ENCODE measurements at places on chromosomes 1 and 21.

DNA sequence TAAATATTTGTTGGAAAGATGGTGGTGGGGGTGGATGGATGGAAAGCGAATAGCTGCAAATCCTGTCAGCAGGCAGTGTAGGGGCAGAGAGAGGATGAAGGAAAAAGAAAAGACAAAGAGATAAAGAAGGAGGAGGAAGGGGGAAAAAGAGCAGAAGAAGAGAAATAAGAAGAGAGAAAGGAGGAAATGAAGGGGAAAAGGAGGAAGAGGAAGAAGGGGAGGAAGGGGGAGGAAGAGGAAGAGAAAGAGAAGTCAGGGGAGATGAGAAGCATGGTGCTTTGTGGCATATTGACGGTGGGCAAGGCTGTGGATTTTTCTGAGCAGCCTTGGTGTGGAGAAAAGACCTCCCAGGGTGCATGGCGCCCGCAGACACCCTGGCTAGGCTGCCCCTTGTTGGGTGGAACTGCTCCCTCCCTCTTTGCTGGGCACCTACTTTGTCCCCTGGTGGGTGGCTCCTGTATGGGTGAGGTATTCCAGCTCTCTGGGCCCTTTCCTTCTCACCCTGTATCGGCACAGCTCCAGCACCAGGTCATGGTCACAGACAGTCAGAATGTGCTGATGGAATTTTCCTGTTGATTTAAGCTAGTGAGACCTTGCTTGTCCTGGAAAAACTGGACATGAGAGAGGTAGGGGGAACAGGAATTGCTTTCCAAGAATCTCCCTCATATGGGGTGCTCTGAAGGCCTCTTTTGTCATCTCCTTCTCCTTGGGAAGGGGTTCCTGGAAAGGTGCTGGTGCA lies 45.7 kb upstream of the TLR5 start:
- no peak for DNase-seq

- DNase-seq: no peak
Observed at GRCh38 chr1:199945591-199945990, 81.9 kb upstream of the NR5A2 start.

DNA sequence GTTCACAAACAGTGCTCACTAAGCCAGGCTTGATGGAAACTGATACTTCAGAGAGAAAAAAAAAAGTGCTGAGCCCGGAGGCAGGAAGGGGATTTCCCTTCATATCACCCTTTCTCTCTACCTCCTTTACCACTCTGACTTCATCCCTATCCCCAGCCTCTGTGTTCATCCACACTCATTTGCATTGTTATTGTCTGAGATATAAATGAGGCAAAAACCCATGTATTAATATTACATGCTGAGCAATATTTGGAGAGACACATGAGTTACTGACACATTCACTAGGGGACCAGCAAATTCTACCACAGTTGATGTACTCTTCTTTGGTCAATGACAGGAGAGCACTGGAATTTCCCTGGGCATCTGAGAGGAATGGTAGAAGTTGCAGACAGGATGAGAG lies 175.8 kb downstream of the TNFSF18 start:
- DNase-seq: no peak

DNA sequence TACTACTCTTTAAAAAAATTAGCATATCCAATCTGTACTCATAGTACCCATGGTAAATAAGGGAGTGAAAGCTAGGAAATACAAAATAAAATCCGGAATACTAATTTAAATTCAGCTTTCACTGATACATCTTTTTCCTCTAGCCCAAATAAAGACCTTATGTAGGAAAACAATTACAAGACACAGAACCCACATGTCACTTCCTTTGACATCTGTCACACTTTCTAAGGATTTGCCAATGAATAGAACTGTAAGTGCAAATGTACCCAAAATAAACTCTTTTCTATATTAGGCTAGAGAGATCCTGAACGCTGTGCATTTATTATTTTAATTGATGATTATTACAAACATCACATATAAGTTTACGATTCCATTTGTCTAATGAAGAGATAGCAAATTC lies 393.0 kb downstream of the LRRIQ3 start:
- DNase-seq: no peak

- DNase-seq: no peak
Observed at GRCh38 chr1:77395051-77395450, 113.2 kb downstream of the AK5 start.

DNA sequence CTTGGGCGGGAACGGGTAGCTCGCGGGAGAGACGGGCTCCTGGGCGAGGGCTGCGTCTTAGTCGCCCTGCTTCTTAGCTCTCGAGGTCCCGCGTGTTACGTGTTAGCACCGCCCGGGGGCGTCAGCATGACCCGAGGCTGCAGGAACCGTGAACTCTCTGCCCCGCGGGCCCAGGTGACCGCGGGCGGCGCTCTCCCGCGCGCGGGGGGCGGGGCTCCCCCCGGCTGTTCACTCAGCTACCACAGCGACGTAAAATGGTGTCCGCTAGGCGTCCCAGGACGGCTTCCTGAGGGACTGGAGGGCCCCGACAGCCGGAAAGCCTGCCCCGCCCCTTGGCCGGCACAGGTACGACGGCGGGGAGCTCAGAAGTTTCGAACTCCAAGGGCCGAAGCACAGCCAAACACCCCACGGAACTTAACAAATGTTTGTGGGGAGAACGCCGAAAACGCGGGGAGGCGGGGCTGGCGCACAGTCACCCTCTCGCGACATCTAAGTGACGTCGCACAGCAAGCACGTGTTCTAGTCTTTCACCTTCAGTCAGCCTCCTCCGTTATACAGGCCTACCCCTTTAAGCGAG lies 780 bp upstream of the RBM15 start:
- DNase-seq: peak; percentile 97

DNA sequence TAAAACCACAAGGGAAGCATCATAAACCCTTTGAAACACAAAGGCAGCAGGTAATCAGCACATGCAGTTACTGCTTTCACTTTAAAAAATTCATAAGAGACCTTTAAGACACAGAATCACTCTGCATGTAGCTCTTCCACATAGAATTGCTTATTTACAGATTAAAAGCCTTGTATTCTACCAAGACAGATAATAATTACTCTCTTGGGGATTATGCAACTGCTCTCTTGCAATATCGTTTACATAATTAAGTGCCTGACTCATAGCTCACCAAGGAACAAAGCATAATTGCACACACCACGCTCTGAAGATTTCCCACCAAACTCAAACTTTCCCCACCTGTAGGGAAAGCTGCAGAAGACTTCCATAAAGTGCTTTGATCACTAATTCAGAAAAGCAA lies 87.9 kb downstream of the VAV3 start:
- no peak for DNase-seq

GRCh38 chr1:111204201-111204982 lies 3.9 kb upstream of the DENND2D start:
- DNase-seq: peak; percentile 82

GRCh38 chr21:42343101-42343500 lies 7.7 kb downstream of the TFF2 start:
- no peak for DNase-seq

GRCh38 chr1:116435806-116436610 lies 63.0 kb downstream of the ATP1A1 start:
- DNase-seq: no peak

- peak; percentile 86 for DNase-seq
Observed at GRCh38 chr1:39623053-39623452, 16.4 kb downstream of the HEYL start.

- no peak for DNase-seq
Observed at GRCh38 chr1:63116016-63116415, 206.4 kb upstream of the FOXD3 start.

GRCh38 chr1:16391411-16391810 lies 24.4 kb downstream of the SZRD1 start:
- DNase-seq: no peak

- DNase-seq: no peak
Observed at GRCh38 chr1:91924146-91924545, 25.1 kb upstream of the BRDT start.
